ENCODE measurements at places on chromosomes 16 and 17.

- DNase-seq, result no peak
Measured at GRCh38 chr16:69373019-69373418, 12.8 kb downstream of the TERF2 start.

GRCh38 chr17:49076573-49077384, 55.8 kb upstream of the B4GALNT2 start:
- no peak for DNase-seq

DNA sequence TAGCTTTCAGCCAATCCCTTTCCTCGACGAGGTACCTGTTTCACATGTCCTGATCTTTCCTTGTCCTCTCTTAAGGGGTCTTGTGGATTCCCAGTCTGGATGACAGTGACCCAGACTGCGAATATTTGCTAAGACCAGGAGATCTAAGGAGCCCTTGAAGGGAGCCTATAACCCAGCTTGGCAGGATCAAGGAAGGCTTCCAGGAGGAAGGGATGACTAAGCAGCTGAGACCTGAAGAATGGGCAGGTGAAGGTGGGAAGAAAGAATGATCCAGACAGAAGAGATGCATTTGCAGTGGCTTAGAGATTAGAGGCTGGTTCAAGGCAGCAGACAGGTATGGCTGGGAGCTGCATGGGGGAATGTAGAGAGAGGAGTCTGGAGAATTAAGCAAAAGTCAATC, 1.9 kb upstream of the PDK2 start:
- no peak for DNase-seq

- no peak for DNase-seq
Measured at GRCh38 chr16:11552440-11552839, 34.3 kb downstream of the LITAF start.

DNA sequence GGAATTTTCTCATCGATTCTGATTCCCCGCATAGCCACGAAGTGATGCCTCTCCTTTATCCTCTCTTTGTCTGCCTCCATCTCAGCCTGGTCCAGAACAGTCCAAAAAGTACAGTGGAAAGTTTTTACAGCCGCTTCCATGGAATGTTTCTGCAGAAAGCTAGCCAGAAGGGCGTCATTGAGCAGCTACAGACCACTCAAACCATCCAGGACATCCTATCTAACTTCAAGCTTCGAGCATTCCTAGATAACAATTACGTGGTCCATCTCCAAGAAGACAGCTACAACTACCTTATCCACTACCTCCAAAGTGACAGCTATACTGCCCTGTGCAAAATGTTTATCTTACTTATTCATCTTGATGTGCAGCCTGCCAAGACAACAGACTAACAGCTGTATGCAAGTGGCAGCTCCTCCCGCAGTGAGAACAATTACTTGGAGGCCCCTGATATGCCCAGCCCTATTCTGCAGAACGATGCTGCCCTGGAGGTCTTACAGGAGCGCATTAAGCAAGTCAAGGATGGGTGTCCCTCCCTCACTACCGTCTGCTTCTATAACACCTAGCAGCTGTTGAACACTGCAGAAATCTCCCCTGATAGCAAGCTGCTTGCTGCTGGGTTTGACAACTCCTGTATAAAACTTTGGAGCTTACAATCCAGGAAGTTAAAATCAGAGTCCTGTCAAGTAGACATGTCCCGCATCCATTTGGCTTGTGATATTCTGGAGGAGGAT, 38.9 kb downstream of the SLFN12L start:
- no peak for DNase-seq

DNA sequence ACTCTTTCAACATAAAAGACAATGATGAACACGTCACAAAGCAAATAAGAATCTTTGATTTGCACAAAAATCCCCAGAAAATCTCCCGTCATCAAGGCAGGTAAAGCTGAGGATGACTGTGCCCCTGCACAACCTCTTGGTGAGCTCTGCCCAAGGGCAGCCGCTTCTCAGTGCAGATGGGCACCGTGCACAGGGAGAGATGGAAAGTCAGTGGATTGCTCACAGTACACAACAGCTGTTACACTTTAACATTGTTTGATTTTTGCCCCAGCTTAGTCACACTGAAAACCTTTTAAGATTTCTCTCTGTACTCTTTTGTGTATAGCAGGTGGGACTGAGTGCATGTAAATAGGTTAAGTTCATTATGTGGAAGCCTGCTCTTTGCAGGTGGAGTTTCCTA, 104.2 kb downstream of the CDK5R1 start:
- no peak for DNase-seq

GRCh38 chr16:16780588-16780987, 401.6 kb downstream of the NPIPA7 start:
- no peak for DNase-seq

DNA sequence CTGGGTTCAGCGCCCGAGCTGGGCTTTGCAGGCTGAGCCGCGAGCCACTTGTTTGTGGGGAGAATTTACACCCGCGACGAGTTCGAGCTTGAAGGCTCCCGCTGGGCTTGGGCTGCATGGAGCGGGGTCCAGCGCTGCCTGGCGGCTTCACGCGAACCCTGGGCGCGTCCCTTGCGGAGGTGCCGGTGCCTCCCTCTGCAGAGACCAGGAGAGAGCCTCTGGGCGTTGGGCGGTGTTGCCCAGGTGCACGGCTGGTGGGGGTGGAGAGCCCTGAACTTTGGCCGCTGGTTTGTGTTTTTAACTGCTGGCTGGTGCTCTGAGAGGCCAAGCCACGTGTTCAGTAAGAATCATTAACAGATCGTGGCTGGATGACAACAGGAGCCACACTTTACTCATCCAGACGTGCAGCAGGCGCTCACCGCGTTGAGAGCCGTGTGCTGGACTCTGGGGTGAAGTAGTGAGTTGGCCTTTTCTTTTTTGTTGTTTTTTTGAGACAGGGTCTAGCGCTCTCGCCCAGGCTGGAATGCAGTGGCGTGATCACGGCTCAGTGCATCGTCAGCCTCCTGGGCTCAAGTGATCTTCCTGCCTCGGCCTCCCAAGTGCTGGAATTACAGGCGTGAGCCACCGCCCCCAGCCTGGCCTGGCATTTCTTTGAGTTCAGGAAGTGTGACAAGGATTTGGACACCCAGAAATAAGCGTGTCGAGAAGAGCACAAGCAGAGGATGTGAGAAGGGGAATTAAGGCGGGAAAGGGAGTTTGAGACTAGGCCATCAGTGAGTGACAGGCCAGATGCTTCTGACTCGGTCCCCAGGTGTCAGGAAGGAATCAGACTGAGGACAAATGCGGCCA, 827 bp downstream of the CDK10 start:
- no peak for DNase-seq

DNA sequence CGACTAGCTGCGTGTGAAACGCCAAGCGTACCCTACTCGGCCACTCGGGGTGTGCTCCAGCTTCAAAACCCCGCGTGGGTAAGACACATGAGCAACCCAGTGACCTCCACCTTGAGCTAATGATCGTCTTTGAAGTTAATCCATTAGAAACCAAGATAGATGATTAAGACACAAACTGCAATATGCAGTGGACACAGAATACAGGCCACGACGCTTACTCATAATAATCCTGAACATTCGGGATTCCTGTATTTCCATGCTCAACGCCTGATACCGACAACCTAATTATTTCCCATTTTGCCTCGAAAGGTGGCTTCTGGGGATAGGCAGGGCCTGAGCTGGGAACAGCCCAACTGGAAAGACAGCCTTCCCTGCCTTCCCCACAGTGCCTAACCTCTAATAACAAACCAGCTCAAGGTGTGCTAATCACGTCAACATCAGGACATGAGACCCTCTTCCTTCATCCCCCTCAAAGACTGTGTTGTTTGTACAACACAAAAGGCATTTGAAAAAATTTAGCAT, 504 bp upstream of the COPRS start:
- no peak for DNase-seq

DNA sequence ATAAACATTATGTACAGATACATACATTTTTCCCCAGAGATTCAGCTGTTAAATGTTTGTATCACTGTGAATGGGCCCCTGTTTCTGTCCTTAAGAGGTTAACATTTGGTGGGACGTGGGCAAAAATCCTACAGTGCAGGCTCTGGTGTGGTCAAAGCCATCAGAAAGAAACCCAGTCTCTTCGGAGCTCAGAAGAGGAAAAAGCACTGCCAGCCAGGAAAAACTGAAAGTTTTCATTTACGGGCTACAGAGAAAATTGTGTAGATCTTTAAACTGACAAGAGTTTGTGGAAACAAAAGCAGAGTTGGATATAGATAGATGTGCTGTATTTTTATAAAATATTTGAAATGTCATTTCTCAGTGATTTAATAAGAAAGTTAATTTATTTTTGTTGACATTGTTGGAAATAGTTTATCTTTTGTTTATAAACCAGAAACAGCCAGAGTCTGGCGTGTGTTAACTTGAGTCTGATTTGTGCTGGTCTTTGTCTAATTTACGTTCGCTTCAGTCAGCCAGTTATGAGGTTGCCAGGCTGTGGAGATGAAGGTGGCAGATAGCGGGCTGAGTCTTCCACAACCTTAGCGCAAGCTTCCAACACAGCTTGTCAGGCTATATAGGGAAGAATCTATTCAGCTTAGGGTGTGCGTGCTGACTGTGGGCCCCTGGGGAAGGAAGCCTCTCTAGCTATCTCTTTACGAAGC, 9.5 kb upstream of the TEKT3 start:
- no peak for DNase-seq

GRCh38 chr17:72439893-72440502, 319.2 kb downstream of the SOX9 start:
- DNase-seq, result no peak

DNA sequence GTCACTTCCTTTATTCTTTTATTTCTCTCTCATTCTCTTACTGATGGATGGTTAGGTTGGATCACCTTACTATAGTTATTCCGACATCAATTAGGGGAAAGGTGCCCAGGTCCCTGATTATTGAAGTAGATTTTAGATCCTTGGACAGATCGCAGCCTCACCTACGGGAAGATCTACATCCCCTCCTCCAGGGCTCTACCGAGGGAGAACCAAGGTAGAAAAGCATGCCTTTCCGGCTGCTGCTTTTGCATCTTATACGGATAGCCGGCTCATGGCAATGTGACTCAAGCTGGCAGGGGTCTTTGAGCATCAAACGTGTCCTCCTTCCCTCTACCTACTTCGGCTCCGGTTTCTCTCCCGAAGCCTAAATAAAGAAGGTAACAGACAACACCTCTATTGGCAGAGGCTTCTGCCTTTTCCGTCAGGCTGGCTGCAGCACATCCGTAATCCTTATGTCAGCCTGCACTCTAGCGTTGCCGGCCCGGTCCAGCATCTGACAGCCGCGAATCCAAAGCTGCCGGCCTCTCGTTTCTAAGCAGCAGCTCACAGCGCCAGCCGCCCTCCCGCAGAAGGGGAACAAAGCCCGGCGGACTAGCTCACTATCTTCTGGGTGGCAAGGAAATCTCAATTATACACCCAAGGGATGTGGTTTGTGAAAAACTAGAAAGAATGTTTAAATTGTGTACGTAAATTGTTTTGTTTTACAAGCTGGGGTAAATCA, 46.9 kb downstream of the IRX6 start:
- no peak for DNase-seq

DNA sequence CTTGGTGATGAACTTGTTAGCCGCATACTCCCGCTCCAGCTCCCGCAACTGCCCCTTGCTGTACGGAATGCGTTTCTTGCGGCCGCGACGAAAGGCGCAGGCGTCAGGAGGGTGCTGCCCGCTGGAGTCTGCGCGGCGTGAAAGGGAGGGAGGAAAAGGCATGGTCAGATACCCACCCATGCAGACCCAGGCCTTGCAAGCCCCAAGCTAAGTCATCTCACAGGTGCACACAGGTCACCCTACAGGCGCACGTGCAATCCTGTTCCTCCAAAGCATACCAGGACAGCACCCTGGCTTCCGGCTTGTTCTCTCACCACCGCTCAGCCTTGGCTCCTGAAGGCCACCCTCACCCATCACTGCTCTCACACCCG, 1.6 kb downstream of the HOXB13 start:
- DNase-seq, result no peak

DNA sequence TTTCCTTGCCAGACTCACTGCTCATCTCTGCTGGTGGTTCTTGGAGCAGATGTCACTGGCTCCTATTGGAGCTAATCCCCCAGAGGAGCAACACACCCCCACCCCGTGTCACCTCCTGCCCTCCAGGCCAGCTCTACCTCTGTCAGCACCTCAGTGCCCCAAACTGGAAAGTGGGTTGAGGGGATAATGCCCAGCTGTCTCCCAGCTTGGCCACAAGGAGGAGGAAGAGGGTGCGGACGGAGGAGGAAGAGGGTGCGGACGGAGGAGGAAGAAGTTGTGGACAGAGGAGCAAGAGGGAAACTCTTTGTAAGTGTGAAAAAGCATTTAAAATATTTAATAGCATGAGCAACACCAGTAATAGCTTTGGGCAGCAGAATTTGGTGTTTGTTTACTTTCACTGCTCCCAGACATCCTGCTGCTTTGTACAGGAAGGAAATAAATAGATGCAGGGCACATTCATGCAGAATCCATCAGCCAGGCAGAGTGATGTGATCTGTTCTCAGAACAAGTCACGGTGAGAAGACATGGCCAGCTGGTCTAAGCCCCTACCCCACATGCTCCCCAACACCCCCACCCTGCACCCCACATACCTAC, 82.5 kb downstream of the C17orf67 start:
- no peak for DNase-seq

- DNase-seq, result no peak
Measured at GRCh38 chr17:37485938-37486570, 3.6 kb upstream of the DUSP14 start.

DNA sequence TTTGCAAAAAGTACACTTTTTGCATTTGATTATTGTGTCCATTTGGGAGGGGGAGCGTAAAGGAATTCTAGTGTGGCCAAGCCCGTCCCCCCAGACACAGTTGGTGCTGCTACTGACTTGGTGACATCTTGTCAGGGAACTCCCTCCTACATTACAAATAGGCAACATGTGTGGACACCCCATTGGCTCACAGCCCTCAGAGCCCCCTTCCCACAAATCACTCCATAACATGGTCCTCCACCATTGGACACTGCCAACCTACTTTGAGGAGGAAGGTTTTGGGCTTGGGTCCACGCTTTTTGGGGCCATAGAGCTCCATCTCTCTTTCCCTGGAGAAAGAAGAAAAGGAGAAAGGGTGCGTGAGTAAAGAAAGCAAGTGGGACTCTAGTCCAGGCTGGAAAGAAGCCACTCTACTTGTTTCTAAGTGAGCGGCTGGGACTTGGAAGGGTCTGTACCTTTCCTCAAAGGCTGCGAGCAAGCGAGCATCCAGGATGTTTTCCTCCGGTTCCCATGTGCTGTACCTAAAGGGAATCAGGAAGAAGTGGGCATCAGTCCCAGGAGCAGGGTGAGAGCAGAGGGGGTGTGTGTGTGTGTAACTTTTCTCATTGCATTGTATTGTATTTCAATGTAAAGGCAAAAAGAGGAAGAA, 958 bp downstream of the CBX8 start:
- DNase-seq, result no peak

- DNase-seq, result no peak
Measured at GRCh38 chr16:30085247-30085646, 6.5 kb downstream of the TBX6 start.

- no peak for DNase-seq
Measured at GRCh38 chr17:34452769-34453168, 89.7 kb upstream of the CCL1 start.
